ENCODE measurements at places on chromosomes 4 and X.

- H3K4me1 ChIP-seq, result no peaks in the 10 kb centered on the region
- no peaks in the 10 kb centered on the region for H3K36me3 ChIP-seq
- peaks cover 7% of the 10 kb centered on the region for H3K27me3 ChIP-seq
- no peak overlapping the region for H3K4me3 ChIP-seq
- no peak overlapping the region for H3K27ac ChIP-seq
Measured at GRCh38 chrX:38968344-38969216, 167.3 kb downstream of the MID1IP1 start.

GRCh38 chrX:124338733-124339514, 6.5 kb downstream of the TEX13D start:
- no peak for DNase-seq
- H3K4me3 ChIP-seq, result no peak overlapping the region
- no peaks in the 10 kb centered on the region for H3K4me1 ChIP-seq
- no peak overlapping the region for H3K27ac ChIP-seq
- no peaks in the 10 kb centered on the region for H3K36me3 ChIP-seq

- H3K4me3 ChIP-seq, result peak within 1 kb of the TSS; percentile 78
- H3K4me1 ChIP-seq, result no peaks in the 10 kb centered on the region
- peaks cover 2% of the 10 kb centered on the region for H3K27me3 ChIP-seq
- no peak for DNase-seq
Measured at GRCh38 chr4:42396752-42397634, at the start of gene SHISA3. Gene SHISA3, plus strand, starts transcription at chr4:42397488. Its CDS starts 569 bp downstream, at chr4:42398057.

DNA sequence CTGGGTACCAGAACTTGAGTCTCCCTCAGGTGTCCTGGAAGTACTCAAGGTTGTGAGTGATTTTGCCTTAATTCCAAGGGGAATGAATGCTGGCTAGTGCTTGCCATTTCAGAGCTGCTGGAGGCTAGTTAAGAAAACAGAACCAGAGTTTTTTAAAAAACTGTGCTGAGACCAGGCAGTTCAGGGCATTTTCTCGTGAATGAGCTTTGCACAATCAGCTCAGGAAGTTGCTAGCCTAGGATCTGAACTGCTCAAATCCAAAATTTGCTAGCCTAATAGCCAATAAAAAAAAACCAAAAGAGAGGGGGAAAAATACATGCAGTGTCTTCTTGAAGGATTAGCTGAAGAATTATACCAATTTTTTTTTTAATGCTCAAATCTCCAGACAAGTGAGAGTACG, 292.7 kb downstream of the FBXW7 start:
- no peak overlapping the region for H3K27ac ChIP-seq
- DNase-seq, result no peak
- H3K36me3 ChIP-seq, result no peaks in the 10 kb centered on the region
- no peak overlapping the region for H3K4me3 ChIP-seq

DNA sequence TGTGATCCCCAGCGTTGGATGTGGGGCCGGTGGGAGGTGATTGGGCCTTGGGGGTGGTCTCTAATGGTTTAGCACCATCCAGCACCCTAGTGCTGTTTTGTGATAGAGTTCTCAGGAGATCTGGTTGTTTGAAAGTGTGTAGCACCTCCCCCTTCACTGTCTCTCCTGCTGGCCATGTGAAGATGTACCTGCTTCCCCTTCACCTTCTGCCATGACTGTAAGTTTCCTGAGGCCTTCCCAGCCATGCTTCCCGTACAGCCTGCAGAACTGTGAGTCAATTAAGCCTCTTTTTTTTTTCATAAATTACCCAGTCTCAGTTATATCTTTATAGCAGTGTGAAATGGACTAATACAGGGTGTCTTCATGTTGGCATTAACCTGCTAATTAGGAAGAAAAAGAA, 19.3 kb upstream of the TBC1D14 start:
- no peaks in the 10 kb centered on the region for H3K27me3 ChIP-seq
- H3K4me3 ChIP-seq, result no peak overlapping the region
- no peak for DNase-seq
- no peaks in the 10 kb centered on the region for H3K36me3 ChIP-seq
- no peak overlapping the region for H3K27ac ChIP-seq

GRCh38 chrX:15143050-15143824, 126.6 kb downstream of the ASB9 start:
- H3K4me3 ChIP-seq, result no peak overlapping the region
- peaks cover 2% of the 10 kb centered on the region for H3K27me3 ChIP-seq
- H3K36me3 ChIP-seq, result no peaks in the 10 kb centered on the region
- no peak overlapping the region for H3K27ac ChIP-seq
- DNase-seq, result peak; percentile 45

DNA sequence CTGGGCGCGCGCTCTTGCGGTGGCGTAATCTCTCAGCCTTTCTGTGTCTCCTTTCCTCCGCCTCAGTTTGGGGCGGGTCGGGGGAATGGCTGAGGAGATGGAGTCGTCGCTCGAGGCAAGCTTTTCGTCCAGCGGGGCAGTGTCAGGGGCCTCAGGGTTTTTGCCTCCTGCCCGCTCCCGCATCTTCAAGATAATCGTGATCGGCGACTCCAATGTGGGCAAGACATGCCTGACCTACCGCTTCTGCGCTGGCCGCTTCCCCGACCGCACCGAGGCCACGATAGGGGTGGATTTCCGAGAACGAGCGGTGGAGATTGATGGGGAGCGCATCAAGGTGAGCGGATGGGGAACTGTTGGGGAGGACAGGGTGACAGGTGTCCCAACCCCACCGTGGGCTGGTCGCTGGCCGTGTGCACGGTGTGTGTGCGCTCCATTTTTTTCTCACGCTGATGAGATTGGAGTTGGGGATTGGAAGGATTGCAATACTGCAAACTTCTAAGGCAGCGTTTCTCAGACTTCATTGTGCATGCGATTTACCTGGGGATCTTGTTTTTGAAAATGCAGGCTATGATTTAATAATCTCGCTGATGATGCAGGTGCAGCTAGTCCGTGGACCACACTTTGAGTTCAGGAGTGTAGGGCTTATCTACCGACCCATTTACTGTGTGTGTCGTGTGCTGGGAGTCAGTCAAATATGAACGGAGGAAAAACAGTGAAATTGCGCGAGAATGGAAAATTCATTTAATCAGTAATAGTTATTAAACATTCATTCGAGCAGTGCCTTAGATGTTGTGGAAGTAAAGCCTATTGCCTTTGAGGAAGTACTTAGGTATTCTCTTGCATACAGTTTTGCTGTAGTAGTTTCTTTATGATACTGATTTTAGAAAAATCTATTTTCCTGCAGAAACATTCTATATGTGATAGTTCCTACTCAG, at the start of gene RAB33B:
Gene RAB33B (plus strand): TSS at position 11 of the 935 bp plus-strand sequence. CDS start 75 bp downstream, at position 86.
- H3K36me3 ChIP-seq, result no peaks in the 10 kb centered on the region
- peaks cover 3% of the 10 kb centered on the region for H3K4me1 ChIP-seq
- peak; percentile 86 for DNase-seq
- H3K27me3 ChIP-seq, result no peaks in the 10 kb centered on the region
- peak within 1 kb of the TSS; percentile 86 for H3K4me3 ChIP-seq

DNA sequence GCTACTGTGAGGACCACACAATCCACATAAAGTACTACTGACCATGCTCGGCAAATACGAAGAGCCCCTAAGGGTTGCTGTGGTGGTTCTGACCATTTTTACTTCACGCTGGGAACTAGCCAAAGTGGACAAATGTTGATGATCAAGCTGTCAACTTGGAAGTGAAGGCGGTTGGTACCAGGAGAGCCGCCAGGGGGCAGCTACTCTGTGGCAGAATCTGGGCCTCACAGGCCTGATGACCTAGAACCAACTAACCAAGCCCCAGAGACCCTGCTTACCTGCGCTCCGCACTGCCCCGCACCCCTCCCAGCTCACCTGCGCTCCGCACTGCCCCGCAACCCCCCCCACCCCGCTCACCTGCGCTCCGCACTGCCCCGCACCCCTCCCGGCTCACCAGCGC, 5.6 kb downstream of the GAK start:
- DNase-seq, result no peak
- peaks cover 7% of the 10 kb centered on the region for H3K36me3 ChIP-seq
- H3K27me3 ChIP-seq, result no peaks in the 10 kb centered on the region
- peaks cover 20% of the 10 kb centered on the region for H3K4me1 ChIP-seq
- no peak overlapping the region for H3K4me3 ChIP-seq

- DNase-seq, result no peak
- peak overlapping the region; percentile 83 for H3K4me3 ChIP-seq
- H3K27me3 ChIP-seq, result no peaks in the 10 kb centered on the region
- H3K27ac ChIP-seq, result peak overlapping the region; percentile 40
- H3K36me3 ChIP-seq, result no peaks in the 10 kb centered on the region
Measured at GRCh38 chrX:19990151-19990555, 708 bp downstream of the BCLAF3 start.

GRCh38 chr4:6232836-6233785, 32.8 kb upstream of the JAKMIP1 start:
- no peaks in the 10 kb centered on the region for H3K4me1 ChIP-seq
- H3K27me3 ChIP-seq, result peaks cover 13% of the 10 kb centered on the region
- H3K27ac ChIP-seq, result no peak overlapping the region
- no peaks in the 10 kb centered on the region for H3K36me3 ChIP-seq
- DNase-seq, result no peak
- no peak overlapping the region for H3K4me3 ChIP-seq
